ENCODE measurements at places on chromosomes 4 and X.
A peak's percentile ranks its signal among the peaks of the same experiment; 100 is the strongest.

DNA sequence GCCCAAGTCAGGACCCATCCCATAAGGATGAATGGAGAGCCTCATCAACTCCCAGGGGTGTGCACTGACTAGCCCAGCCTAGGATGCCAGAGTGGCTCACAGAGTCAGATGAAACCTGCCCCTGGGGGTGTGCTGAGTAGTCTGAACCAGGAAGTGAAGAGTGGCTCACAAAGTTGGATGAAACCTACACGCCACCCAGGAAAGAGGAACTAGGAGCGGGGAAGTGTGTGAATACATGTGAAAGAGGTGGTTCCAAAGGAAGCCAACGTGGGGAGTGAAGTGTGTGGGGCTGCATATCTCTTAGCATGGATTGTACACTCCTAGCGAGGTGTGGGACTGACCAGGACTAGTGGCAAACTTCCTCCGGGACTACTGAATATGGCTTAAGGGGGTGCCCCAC, 902.1 kb upstream of the NDST4 start:
- DNase-seq: no peak

- no peak for DNase-seq
Observed at GRCh38 chr4:88858752-88859151, 161.1 kb upstream of the NAP1L5 start.

DNA sequence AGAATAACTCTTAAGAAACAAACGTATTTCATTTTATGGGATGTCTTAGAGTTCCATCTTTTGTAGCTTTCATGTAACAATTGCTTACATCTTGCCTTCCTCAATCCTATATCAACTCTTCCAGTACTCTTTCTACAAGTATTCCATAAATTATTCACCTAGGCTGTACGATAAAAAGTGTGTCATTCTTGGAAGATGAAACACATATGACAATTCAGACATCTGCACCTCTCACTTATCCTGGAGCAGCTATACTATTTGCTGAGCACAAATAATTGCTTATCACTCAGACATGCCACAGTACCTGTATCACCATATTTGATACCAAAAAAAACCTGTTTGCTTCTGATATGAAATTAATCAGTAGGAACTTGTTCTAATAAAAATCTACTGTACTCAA, 1.0 kb downstream of the POF1B start:
- DNase-seq: no peak

- no peak for DNase-seq
Observed at GRCh38 chr4:150862829-150863228, 152.3 kb downstream of the LRBA start.

GRCh38 chr4:40575846-40576245, 53.8 kb downstream of the RBM47 start:
- DNase-seq: no peak

DNA sequence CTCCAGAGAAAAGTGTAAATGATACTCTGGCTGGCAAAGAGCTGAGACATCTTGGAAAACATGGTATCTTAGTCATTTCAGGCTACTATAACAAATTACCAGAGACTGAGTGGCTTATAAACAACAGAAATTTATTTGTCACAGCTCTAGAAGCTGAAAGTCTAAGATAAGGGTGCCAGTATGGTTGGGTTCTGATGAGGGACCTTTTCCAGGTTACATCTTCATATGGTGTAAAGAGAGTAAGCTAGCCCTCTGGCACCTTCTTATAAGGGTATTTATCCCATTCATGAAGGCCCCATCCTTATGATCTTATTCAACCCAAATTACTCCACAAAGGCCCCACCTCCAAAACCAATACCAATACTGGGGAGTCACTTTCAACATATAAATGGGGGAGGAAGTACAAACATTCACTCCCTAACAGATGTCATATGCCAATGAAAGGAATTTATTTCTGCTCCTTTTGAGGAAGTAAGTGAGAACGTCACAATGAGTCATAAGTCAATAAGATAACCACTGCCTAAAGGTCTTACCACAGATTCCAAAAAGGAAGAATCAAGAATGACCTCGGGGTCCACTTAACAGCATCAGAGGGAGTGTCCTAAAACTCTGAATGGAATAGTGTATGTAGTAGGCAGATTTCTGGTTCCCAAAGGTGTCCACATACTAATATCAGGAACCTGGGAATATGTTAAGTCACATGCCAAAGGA, 246.6 kb downstream of the OPHN1 start:
- no peak for DNase-seq

DNA sequence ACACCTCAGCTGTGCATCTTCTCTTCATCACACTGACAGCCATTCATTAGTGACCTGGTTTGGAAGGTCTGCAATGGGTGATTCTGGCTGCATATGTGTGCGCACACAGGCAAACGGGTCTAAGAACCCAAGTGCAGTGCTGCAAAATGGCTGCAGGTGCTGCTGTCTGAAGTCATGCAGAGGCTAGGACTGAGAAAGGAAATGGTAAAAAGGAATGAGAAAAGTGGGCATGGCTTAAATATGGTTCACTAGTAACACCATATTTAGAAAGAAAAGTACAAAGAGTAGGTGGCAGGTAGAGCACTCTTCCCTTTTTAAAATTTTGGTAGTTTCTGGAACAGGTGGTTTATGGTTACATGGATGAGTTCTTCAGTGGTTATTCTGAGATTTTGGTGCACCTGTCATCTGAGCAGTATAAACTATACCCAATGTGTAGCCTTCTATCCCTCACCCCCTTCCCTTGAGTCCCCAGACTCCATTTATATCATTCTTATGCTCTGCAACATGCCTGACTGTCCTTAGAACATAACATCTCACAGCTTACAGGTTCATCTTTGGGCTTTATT, 78.4 kb downstream of the CCNG2 start:
- no peak for DNase-seq

DNA sequence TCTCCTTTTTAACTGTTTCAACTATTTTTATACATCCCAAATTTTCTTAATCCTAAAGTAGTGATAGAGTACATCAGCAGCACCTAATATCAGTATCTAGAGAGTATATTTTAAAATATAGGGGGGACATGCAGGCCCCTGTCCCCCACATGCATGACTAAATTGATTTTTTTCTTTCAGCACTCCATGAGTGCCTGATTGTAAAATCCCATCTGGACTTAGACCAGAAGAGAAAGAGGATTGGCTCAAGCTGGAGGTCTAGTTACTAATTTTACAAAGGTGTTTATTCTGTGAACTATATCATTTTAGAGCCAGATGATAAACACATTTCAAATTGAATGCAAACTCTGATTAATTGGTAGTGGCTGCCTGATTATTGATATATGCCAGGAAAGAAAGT, 1533.9 kb upstream of the PABPC4L start:
- DNase-seq: no peak

DNA sequence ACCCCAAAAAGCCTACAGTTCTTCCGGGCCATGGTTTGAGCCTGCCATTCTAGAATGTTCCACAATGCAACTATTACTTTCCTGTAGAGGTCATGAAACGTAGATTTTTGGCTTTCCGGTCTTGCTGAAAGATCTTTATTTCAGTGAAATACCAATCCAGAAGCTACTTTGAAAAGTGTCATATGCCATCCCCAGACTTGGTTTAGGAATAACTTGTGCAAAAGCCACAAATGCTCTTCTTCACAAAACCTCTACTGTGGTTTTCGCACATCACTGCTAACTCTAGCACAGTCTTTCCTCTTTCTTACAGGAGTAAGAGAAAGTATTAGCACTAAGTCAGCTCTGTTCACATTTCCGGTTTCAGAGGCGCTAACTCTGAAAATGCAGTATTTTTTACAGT, 12.7 kb upstream of the CD40LG start:
- DNase-seq: no peak

DNA sequence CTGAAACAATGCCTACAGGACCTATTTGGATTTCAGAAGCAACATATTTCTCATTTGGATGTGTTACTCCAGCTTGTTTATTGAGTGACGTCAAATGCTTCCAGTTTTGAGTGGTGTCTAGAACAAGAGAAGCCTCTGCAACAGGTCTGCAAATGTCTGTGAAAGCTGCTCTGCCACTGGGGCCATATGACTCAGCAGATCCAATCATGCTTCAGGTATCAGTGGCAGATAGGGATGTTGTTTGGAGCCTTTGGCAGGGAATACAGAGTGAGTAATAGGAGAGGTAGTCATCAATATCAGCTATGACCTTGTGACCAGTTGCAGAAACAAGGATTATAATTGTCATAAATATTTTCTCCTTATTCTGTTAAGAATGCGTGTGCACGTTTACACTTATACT, 141.1 kb upstream of the ZXDA start:
- no peak for DNase-seq

- DNase-seq: peak; percentile 3
Observed at GRCh38 chrX:94058728-94059382, 384.8 kb downstream of the FAM133A start.

DNA sequence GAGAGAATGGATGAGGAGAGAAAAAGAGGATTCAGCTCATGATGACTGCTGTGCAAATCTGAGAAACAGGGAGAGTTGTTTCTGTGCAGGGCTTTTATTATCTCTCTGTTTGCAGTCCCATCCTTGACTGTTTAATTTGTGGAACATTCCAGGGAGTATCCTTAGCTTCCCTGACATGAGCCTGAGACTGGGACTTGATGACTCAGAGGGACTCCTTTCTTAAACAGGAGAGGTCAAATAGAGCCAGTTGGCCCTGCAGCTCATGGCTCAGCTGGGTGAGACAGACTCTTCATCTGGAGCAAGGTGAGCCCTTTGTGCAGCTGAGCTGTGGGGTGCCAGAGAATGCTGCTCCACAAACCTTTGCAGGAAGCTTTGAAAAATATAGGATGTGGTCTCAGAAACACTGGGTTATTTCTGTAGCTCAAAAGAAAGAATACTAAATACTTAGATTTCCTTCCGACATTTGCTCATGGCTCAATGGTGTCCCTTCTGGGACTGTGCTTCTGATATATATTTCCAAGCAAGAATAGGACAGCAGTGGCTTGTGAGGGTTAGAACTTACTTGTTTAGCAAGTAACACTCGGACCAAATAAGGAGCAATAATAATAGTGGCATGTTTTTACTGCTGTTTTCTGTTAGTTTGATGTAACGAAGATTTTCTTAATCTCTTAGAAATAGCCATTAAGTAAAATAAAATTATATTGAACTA, 14.5 kb downstream of the ARHGAP24 start:
- DNase-seq: no peak

- no peak for DNase-seq
Observed at GRCh38 chr4:159434114-159434870, 331.4 kb downstream of the RAPGEF2 start.

DNA sequence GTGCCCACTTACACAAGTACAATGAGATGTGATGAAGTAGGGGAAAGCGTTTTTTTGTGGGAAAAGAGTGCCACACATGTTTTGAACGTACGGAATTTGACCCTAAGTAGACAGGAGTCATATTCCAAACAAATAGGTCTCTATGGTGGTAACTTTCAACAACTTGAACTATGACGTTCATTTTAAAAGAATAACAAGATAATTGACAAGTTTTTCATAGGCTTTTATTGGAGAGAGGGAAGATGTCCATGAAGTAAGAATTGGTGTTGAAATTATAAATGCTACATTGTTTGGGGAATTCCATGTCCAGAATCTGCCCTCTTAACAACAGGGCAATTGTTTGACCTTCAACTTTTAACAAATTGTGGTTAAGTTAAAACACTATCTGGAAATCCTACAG, 126.5 kb downstream of the GASK1B start:
- DNase-seq: no peak

DNA sequence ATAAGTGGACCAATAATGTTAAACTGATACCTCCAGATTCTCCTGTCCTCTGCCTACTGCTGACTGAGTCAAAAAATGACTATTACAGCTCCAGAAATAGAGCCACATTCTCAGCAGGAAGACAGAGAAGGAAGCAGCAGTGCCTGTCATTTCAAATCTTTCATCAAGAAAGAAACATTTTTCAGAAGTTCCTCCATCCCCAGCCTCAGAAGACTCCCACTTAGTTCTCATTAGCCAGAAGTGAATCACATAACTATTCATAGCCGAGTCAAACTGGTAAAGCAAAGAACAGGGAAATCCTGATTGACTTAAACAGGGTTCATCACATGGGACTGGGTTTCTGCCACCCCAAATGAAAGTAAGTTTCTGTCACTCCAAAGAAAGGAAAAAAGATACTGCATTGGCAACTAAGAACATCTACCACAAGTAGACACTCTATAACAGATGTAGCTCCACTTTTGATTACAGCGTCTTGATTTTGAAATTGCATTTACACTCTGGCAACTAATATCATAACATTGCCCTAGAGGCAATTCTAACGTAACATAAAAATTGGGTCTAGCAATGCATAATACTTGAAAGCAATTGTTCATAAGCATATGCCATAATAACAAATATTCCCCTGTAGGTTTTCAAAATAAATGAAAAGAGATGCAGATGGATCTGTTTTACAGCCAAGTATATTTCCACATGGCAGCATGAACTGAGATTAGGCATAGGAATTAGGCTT, 599.8 kb downstream of the GALNTL6 start:
- no peak for DNase-seq

- no peak for DNase-seq
Observed at GRCh38 chr4:2367626-2368025, 50.8 kb downstream of the ZFYVE28 start.

DNA sequence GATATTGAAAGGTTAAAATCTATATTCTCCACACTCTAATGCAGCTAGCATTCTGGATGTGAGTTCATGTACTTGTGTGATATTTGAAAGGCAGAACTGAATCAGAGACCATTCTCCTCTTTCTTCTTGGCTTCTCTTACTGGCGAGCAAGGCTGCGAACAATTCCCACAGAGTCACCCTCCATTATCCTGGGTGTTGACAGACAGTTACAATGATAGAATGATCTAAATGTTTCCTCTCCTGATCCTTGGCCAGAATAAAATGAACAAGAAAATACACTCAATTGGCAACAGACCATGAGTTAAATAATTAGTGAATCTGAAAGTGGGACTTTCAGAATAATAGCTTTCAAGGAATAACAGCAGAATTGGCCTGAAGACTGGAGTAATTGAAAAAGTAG, 342.8 kb downstream of the RAPGEF2 start:
- no peak for DNase-seq
